ENCODE measurements at places on chromosomes 1 and 21.

DNA sequence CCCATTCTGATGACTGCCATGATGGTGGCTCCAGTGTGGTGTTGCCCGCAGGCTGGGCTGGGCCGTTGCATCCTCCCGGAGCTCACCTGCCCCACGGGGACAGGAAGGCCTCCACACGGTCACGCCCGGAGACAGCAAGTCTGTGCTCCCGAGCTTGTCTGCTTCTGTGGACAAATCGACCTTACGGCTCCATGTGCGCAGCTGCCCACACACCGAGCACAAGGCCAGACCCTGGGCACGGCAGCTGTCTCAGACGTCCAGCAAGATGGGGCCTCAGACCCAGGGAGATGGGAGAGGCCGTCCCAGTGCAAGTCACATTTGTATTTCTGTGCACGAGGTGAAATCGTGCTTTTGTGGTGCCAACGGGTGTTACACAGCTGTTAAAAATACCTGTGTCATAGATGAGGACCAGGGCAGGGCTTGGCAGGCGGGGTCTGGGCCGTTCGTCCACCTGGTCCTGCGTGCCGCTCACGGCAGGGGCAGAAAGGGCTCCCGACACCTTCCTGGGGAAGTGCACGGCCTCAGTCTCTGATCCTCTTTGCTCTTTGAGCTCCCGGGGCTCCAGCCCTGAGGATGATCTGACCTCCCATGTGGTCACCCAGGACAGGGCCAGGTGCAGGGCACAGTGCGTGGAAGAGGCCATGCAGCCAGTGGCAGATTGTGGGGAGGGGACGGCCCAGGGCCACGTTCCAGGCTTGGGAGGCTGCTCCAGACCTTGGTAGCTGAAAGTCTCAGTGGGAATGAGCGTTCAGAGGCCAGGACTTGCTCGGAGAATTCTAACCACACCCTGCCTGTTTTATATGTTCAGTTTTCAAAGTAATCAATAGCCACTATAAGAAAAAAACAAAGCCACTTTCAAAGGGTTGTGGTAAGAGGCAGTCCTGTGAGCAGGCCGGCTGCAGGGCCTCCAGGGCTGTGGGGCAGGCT, 13.5 kb downstream of the COL6A1 start:
- DNase-seq: peak; percentile 1

DNA sequence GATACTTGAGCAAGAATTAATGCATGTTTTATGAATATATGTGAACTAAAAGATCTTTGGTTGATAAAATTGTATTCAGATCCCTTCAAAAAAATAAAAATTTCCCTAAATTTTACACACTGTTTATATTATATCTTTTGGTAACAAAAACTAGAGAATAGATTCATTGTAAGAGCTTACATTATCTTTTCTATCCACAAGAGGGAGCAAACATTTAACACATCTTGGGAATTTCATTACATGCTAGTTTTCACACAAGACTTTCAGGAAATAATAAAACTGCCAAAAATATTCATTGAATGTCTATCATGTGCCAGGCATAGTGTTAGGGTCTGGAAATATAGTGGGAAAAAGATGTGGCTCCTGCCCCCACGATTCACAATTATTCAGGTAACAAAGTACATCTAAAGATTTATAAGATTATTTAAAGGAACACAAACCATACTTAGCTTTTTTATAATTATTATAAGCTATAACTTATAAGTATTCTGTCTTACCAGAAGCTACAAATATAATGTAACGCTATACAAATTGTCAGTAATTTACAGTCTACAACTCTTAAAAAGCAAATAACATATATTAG, 30.6 kb downstream of the FAF1 start:
- no peak for DNase-seq

GRCh38 chr1:185439727-185440415, 122.8 kb upstream of the IVNS1ABP start:
- DNase-seq: no peak

GRCh38 chr1:230632273-230632873, 9.9 kb upstream of the COG2 start:
- DNase-seq: peak; percentile 20

GRCh38 chr21:46459356-46460112, 843 bp downstream of the DIP2A start:
- DNase-seq: peak; percentile 32

DNA sequence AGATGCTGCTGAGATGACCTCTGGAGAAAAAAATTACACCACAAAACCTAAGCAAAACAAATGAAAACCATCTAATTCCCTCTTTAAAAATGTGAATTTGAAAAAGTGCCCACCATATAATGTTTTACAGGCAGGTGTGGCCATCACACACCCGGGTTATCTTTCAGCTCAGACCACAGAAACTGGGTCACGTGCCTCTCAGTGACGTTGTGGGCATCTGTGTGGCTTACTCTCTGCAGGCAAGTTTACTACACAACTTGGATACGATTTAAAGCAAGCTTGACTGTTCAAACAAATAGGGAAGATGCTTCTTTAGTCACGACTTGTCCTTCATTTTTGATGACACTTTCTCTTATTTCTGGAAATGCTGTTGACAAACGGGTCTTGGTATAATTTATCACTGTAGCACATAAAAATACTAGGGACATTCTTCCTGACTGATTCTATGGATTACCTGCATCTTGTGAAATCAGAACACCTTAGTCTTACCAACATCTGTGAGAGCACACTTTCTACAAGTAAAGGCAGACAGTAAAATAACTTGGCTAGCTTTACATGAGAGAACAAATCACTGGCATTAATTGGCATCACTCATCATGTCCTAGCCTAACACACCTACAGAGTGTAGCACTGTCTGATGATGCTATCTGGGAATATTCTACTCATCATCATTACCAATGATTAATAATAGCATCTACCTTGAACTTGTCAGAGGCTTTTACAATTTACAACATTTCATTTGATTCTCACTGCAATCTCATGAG, 89.3 kb upstream of the EDEM3 start:
- DNase-seq: no peak

Measured in nephron progenitor cell (in vitro differentiated cells).